ENCODE measurements at places on chromosomes 12 and 14.

DNA sequence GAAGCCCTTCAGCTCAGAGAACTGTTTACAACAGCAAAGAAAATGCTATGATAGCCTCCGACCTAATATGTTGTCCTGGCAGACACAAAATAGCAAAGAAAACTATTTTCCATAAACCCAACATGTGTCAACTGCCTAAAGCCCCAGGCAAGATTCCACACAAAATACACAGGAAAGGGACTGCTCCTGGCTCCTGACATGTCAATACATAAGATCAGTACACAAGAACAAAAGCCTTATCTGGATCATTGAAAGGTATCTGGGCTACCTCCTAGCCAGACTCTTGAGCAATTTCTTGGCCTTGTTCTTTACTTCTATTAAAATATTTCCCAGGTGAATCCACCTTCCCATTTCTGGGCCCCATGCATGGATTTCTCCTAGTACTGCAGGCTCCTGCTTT, 242.3 kb upstream of the GRIP1 start:
- no peak for DNase-seq

DNA sequence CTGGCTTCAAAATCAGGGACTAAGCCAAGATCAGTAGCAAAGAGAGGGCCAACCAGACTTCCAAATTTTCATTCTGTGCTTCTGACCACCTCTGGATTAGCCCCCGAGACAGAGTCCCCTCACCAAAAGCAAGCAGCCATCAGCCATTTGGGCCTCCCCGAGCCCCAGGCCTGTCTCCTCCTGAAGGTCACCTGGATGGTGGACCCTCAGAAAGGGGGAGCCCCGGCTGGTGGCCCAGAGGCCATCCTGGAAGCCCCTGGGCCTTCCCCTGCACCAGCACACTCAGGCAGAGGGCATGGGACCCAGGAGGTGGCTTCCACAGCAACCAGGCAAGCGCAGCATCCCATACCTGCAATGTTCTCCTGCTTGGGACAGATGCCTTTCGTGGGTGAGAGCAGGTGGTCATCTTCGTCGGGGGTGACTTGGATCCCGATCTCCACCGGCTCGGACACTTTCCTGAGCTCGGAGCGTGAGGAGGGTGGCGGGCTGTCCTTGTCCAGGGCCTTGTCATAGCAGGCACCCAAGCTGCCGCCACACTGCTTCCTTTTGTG, 14.8 kb downstream of the BCL11B start:
- DNase-seq = no peak

DNA sequence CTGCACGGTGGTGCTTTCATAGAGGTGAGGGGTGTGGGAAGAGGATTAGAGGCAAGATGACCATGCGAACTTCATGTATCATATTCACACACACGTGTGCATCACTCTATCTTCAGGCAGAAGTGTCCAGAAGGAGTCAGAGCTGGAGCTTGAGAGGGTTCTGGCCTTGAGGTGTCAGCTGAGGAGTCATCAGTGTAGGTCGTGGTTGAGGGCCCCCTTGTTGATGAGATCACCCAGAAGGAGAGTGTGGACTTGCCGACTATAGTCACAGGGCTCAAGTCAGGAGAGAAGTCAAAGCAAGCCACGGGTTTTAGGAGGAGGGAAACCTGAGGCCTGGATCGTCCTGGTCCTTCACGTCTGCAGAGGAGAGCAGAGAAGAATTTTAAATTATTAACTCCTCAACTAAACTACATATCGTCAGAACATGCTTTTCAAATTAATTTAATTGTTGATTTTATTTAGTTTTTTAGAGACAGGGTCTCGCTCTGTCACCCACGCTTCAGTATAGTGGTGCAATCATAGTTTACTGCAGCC, 25.4 kb downstream of the EML1 start:
- no peak for DNase-seq

DNA sequence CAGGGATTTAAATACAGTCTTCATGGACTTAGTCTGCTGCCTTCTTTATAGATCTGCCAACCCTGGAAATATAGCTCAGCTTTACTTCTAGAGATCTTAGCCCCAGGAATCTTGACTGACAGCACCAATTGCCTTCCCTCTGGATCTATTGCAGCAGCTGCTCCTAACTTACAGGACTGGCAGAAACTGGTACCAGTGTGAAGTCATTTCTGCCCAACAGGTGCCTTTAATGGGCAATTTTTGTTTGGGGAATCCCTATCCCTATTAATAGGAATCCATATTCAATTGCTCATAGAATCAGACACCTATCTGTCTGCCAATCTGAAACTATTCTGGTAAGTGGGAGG, 27.2 kb downstream of the SPX start:
- DNase-seq = no peak

GRCh38 chr14:35419429-35419841, 14.9 kb upstream of the NFKBIA start:
- no peak for DNase-seq

Measured in naive thymus-derived CD8-positive, alpha-beta T cell (primary cell).